ENCODE measurements at places on chromosomes 16 and 17.

- no peak for DNase-seq
Observed at GRCh38 chr17:58344047-58344790, 7.8 kb downstream of the SUPT4H1 start.

DNA sequence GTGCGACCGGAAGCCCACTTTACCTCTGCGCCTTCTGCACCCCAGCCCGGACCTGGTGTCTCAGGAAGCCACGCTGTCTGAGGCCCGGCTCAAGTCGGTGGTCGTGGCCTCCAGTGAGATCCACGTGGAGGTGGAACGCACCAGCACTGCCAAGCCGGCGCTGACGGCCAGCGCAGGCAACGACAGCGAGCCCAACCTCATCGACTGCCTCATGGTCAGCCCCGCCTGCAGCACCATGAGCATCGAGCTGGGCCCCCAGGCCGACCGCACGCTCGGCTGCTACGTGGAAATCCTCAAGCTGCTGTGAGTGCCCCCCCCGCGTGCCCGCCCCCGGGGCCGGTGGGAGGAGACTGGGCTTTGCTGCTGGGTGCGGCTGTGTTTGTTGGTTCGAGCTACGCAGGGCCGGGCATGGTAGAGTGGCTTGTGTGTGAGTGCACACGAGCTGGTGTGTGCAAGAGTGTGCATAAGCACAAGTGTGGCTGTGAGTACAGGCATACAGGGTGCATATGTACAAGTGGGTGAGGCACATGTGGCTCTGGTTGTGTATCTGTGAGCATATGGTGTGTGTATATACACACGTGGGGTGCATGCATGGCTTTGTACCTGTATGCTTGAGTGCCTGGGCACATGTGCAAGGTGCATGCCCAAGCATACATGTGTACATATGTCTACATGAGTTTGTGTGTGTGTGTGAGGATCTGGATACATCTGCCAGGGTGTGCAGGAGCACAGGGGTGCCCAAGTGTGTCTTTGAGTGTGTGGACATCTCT, 100.6 kb upstream of the PLCG2 start:
- DNase-seq: no peak

DNA sequence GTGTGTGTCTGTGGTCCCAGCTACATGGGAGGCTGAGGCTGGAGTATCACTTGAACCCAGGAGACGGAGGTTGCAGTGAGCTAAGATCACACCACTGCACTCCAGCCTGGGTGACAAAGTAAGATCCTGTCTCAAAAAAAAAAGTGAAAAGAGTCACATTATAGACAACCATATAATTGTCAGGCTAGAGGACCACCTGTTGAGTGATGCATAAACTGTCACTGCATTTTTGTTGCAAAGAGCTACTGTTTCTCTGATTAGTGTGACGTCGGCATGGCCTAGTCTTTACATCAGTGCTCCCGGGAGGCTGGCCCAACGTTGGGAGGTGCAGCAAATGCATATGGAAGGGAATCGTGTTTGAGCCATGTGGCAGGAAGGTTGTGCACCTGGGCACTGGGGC, 50.2 kb downstream of the CLEC16A start:
- no peak for DNase-seq

- DNase-seq: peak; percentile 33
Observed at GRCh38 chr17:2051061-2051932, 3.6 kb upstream of the HIC1 start.

DNA sequence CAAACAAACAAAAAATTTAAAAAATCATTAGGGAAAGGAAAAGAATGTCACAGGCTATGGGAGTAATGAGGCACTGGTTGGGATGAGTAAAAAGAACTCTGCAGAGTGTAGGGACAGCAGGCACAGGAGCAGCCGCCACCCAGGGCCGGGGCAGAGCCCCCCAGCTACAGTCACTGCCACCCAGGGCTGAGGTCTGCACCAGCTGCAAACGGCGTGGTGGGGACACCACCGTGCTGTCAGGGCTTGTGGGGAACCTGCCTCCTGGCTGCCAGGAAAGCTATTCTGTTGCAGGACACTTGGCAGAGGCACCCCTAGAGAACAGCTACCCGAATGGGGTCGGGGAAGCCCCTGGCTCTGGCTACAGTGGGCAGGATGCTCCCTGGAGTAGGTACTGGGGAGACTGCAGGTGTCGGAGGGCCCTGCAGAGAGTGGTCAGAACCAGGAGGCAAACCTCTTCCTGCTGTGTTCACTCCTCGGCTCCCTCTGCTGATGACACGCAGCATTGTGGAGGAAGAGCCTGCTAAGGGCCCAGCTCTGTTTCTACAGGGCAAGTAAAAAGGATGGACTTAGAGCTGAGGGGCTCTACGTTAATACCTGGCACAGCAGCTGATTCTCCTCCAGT, 32.3 kb upstream of the CAPN15 start:
- peak; percentile 61 for DNase-seq

DNA sequence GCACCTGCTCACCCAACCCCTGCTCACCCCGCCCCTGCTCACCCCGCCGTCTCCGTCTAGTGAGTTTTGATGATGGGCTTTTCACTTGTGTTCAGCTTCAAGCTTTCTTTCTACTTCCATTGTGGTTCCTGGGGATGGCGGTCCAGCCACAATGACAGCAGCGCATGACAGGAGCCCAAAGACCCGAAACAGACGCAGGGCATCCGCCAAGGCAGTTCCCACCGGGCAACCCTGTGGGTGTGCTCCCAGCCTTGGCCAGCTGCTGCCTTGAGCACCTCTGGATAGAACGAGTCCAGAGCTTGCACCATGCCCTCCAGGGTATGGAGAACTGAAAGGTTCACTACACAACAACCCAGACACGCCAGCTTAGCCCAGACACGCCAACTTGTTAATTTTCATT, 92.9 kb upstream of the CHMP6 start:
- DNase-seq: no peak

DNA sequence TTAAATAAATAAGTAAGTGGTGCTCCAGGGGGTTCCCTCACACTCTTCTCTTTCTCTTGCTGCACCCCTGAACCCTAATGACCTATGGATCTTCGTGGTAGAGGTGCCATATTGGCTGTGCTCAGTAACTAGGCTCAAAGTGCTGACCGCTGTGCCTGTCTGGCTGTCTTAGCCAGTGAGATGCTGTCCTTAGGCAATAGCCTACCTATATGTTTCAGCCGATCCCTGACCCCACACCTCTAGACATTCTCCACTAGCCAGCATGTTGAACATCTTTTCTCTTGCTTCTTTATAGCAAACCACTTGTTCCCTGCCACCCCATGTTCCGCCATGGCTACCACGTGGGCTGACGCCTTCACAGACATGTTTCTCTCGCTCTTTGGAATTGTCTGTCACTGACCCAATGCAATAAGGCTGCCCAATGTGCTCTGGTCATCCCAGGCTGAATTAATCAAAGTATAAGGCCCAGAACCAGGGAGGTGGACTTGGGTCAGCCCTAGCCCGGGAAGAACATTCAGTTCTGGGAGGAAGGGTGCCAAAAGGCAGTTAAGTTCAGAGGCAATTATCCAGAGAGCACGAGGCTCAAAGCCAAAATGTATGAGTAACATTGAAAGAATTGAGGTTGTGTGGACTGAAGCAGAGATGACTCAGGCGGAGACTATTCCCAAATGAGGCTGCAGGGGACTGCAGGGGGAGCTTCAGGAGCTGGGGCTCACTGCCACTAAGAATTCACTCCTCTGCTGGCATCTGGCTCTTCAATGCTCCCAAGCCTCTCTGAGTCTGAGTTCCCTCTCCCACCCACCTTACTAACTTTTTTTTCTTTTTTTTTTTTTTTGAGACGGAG, 28.7 kb upstream of the TNRC6A start:
- DNase-seq: no peak

DNA sequence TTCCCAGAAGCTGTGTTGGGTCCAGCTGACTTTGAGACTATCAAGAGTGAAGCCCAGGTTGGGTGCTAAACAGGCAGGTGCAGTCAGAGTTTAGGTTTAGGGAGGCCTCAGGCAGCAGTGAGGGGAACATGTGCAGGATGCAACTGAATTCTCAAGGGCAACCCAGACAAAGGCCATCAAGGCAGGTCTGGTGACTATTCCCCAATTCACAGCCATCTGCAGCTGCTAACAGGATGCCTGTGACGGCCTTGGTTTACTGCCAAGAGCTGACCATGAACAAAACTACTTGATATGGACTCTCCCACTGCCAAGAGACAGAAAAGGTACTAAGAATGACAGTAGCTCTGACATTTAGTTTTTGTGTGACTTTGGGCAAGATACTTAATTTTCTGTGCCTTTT, 45.2 kb upstream of the BCAR1 start:
- DNase-seq: no peak

- no peak for DNase-seq
Observed at GRCh38 chr17:58527949-58528348, 13.5 kb upstream of the MTMR4 start.

DNA sequence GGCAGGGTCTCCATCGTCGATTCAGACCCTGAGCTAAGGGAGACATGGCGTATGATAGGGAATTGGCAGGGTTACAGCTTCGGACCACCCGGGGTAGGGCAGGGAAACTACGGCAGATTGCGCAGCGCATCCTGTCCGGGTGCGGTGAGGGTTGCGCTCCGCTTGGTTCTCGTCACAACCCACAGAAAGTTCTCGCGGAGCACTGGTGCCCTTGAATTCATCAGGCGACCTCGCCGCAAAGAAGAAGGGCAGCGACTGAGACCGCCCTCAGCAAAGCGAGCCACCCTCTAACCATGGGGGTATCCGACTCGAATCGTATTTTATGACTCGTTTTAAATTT, 1.2 kb downstream of the HS3ST3B1 start:
- peak; percentile 36 for DNase-seq

- no peak for DNase-seq
Observed at GRCh38 chr16:85689950-85690320, 1.2 kb upstream of the GINS2 start.

- DNase-seq: no peak
Observed at GRCh38 chr17:19410875-19411620, at the start of gene RNF112. TSS of gene RNF112 (plus strand) at chr17:19411232. CDS start at chr17:19411409, 177 bp downstream.

DNA sequence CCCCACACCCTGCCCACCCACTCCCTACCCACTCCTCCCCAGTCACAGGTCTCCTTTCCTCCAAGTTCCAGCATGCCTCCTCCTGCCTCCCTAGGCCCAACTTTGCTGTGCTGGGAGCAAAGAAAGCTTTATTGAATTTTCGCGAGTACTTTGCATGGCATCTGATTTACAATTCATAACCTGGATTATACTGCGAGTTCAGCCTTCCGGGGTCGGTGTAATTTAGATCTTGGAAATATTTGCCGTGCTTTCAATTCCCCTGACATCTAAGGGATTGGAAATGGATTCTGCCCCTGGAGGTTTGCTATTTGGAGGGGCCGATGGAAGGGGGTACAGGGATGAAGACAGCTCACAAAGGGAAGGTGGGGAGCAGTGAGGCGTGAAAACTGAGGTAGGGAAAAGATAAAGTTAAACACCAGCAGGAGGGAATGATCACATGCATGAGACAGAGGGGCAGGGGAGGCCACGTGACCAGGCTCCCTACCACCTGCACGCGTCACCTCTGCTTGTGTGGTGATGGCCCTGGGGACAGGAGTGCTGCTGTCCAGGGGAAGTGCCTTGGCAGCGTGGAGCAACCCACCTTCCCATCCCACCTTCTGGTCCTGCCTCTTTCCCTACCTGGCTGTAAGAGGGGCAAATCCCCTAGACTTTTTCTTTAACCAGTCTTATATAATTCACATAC, 132.3 kb upstream of the RPL38 start:
- no peak for DNase-seq

GRCh38 chr16:79587897-79588296, 12.6 kb downstream of the MAF start:
- no peak for DNase-seq

DNA sequence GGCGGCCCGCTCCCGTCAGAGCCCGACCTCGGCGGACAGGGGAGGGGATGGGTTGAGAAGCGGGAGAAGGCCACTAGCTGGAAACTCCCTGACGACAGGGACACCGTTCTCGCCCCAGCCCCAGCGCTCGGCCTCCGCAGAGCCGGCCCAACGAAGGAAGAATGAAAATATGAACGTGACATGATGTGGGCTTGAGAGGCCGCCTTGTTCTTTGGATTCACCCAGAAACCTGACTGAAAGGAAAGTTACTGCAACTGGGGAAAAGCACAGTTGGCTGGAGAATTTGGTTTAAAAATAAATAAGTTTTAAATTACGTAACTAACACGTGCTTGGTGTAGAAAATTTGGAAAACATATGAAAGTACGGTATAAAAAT, 21.1 kb downstream of the NPTX1 start:
- DNase-seq: peak; percentile 60

Data from endothelial cell (in vitro differentiated cells).